ENCODE measurements at places on chromosomes 3 and 15. TPM values are rescaled to one million over a fixed set of nuclear protein-coding genes. Genes with fewer than 3 reads are reported as not detected.

The C3orf20 gene
- total RNA-seq, result 0.31 TPM

The CPNE4 gene
- 1.9 TPM for total RNA-seq

The GPR149 gene
- not detected for total RNA-seq

The RTP1 gene
- not detected for total RNA-seq

GRCh38 chr3:134374105-134374790 lies at the start of gene AMOTL2:
Gene AMOTL2, minus strand, starts transcription at chr3:134374447. Its CDS starts 3,014 bp downstream, at chr3:134371433.
- DNase-seq, result peak; percentile 91

DNA sequence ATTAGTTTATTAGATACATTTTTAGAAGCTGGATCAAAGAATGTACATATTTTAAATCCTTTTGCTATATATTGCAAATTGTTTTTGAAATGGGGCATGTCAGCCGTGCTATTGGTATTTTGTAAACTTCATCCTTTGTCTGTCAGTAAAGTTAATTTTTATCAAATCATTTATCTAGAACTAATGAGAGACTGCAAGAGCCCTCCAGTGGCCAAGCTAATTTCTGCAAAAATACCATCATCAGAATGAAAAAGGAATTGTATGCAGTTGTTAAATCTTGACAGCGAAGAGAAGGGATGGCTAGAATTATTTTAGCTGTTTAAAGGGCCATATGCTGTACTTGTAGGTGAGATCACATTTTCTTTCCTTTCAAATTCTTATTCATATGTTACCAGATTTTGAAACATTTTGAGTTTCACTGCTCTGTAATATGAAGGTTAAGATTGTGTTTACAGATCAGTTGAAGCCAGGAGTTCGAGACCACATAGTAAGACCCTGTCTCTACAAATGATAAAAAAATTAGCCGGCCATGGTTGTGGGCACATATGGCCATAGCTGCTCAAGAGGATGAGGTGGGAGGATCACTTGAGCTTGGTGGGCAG lies 8.1 kb upstream of the CLDN11 start:
- DNase-seq, result no peak

DNA sequence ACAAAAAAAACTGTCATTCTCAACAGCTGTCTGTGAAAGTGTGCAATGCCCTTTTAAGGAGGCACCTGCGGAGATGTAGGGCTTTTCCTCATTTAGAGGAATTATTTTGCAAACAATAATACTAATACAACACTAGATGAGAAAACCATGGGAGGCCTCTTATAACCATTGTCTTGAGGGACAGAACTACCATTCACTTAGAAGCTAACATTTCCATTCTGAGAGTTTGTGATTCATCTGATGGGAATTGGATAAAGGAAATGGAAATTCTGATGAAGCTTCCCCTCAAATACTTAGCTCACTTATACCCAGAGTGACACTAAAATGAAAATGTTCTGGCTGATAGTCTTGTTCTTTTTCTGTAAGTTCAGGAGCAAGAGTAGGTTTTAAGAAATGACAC lies 147.7 kb downstream of the CADPS start:
- DNase-seq, result no peak

DNA sequence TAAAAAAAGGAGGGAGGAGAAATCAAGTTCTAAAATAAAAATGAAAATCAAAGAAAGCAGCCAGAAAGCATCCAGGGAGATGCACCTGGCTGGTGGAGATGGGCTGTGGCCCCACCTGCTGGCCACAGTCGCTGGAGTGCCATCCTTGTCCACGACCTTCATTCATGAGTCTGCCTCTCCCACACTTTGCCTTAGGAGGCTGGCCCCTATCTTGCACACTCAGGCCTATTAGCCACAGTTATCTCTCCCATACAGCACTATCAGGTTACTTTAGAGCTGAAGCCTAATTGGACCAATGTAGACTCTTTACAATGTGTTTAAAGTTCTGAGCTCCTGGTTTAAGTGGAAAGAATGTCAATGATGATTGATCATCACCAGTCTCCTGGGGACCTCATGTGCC lies 392.0 kb upstream of the RORA start:
- no peak for DNase-seq

The SLCO3A1 gene
- 42.3 TPM for total RNA-seq

GRCh38 chr3:46405301-46406019 lies 1.4 kb downstream of the CCR5AS start:
- no peak for DNase-seq

The TICRR gene
- 0.47 TPM for total RNA-seq

The CHRD gene
- 16.8 TPM for total RNA-seq

DNA sequence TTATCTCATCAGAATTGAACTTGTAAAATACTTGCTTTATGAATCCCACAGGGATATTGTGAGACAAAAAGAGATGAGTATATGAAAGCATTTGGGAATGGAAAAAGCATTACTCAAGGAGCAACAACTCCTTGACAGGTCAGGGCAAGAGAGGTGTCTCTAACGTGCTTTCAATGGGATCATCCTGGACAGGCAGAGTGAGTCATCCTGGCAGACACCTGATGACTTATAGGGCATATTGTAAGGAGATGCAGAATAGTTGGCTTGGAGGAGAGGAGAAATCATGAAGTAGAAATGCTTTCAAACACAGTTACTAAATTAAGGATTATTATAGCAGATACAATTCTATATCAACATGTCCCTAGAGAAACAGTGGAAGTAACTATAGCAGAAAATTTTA lies 71.9 kb upstream of the THSD4 start:
- no peak for DNase-seq

GRCh38 chr3:183158551-183159006 lies 4.0 kb downstream of the LAMP3 start:
- DNase-seq, result no peak

- no peak for DNase-seq
Measured at GRCh38 chr3:188169830-188170455, 16.0 kb downstream of the LPP start.

GRCh38 chr3:163936543-163936942 lies 1141.8 kb downstream of the SI start:
- no peak for DNase-seq

DNA sequence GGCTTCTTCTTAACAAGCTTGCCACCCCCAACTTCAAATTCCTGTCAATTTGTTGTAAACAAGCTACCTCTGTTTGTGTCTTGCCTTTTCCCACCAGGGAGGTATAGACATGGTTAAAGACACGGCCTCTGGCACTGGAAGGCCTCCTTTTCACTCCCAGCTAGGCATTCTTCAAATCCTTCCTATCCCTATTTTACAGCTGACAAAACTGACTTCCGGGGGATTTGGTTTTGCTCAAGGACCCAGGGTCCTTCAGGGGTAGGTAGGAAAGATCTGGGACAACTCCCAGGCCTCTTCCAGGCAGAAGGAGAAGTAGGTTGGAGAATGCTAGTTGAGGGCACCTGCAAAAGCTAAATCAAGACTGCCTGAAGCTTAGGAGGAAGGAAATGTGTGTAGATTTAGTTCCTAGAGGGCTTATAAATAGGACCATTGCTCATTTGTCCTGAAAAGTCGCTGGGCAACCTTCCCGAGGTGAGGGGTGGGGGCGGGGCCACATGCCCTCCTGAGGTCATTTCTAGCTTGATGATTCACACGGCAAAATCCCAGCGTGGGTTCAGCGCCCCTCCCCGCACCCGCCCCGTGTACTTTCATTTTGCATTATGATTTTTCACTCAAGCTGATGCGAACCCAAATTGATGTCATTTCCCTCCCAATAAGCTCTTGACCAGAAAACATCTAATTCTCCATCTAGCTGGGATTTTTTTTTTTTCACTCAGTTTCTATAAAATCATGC lies 365.5 kb downstream of the SHQ1 start:
- peak; percentile 83 for DNase-seq

GRCh38 chr15:77508541-77509243 lies 88.0 kb downstream of the HMG20A start:
- DNase-seq, result no peak

The PYGO1 gene
- 10.7 TPM for total RNA-seq

- no peak for DNase-seq
Measured at GRCh38 chr3:170714562-170715535, 129.0 kb upstream of the SLC7A14 start.

The ARL13B gene
- 8.9 TPM for total RNA-seq

- DNase-seq, result no peak
Measured at GRCh38 chr15:78312536-78312935, 13.1 kb upstream of the SKIC8 start.

DNA sequence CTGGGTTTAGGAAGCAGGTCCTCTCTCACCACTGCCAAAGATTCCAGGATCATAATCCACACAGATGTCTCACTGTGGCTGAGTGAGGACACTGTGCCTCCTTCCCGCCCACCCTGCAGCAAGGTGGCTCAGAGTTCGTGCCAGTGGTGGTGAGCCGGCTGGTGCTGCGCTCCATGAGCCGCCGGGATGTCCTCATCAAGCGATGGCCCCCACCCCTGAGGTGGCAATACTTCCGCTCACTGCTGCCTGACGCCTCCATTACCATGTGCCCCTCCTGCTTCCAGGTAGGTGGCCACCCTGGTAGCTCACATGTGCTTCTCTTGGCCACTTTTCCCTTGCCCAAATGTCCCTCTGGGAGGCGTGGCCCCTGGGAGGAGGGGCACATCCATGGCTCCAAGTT lies 9.0 kb upstream of the RHO start:
- no peak for DNase-seq

DNA sequence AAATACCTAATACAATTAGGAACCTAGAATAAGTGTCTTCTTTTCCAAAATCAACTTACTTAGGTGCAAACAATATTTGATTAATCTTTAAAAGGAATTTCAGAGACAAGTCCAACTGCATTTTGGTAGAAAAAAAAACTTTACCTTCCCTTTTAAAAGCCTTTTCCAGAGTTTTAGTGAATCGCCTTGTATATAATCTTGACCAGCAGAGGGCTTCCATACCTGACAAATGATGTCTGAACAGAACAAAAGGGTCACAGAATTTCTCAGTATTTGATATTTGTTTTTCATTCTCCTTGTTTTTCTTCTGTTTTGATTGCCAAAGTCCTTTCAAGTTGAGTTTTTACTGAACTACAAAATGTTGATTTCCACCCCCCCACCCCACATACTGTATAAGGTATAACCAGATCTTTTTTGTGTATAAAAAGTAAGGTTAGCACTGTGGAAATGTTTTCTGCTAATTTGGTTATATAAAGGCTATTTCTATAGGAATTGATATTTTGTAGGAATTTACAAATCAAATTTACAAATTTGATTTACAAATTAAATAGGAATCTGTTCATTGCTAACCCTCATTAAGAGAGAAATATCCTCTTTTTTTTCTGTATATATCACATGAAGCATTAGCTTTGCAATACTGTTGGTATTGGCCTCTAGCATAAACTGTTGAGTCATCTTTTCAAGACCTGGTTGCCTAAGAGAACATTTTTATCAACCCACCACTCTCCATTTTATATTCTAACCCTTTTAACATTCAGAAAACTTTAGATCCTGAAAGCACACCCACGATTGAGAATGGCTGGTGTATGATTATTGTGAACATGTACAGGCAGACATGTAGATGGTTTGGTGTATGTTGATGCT lies 464.1 kb upstream of the RARB start:
- no peak for DNase-seq

DNA sequence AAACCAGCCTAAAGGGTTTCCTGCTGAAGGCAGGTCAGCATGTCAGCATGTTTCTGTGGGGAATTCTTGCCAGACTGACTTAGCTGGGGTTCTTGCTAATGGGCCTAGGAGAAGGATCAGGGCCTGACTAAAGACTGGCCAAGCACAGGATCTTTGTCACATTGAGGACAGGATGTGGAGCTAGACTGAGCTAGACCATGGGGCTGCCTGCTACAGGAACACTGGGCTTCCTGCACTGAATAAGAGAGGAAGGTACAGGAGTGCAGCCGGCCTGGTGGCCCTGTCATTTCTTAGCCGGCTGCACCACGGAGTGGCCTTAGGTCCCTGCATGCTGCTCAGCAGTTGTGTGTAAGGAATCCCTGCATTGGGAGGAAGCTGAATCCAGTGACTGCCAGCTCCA lies 68.2 kb downstream of the GABRG3 start:
- no peak for DNase-seq

The IL5RA gene
- not detected for total RNA-seq

The CDC25A gene
- total RNA-seq, result 2.1 TPM

- DNase-seq, result peak; percentile 57
Measured at GRCh38 chr3:44584646-44585501, at the start of gene ZNF660. Gene ZNF660, plus strand, starts transcription at chr3:44584964. Its CDS starts 9,230 bp downstream, at chr3:44594194.

The CDHR4 gene
- total RNA-seq, result 0.62 TPM

DNA sequence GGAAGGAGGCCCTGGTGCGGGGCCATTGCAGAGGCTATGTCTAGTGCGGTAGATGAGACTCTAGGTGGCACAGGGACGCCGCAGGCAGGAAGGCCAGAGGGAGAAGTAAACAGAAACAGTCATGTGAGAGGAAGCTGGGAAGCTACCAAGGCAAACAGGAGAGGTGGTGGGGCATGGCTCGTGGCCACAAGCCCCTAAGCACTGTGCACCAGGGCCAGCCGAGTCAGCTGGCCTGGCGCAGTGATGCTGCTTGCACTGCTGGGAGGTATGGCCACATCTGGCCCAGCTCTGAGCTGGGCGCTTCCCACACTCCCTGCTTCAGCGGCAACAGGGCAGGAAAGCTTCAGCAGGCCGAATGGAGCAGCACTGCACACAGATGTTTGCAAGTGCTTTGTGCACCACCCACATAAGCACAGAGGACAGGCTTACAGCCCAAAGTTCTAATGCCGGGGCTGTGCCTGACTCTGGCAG lies 76.6 kb downstream of the SRGAP3 start:
- DNase-seq, result peak; percentile 67

DNA sequence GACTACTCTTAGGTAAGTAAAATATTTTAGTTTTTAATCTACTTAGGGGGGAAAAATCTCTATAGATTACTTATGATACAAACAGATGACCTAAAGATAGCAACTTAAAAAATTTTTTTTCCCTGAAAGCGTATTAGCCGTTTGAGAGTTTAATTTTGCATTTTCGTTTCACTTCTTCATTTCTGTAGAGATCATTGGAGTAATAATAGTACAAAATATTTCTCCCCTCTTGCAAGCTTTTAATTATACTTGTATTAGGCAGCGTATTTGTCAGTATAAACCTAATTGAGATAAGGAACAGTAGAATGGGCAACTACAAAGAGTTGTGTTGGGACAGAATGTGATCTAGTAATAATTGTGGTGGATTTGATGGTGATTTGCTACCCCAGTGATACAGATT lies 10.3 kb downstream of the SKIL start:
- DNase-seq, result no peak

The RASL12 gene
- total RNA-seq, result 32.8 TPM

GRCh38 chr15:33396475-33396874 lies 85.7 kb downstream of the RYR3 start:
- DNase-seq, result no peak

The ROBO2 gene
- total RNA-seq, result 0.39 TPM

DNA sequence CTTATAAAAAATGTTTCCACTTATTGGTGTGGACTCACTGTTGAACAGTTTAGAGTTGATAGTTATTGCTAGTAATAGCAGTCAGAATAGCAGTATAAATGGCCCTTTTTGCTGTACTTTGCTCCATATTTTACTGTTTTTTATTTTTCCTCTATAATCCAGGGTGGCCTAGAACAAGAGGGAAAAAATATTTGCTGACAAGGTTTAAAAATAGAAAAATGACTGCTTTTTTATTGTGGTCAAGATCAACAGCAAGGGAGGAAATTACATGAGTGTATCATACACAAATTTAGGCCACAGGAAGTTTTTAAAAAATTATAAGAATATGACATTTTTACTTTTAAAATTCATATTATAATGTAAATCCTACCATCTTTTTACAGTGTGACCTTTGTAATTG lies 269.1 kb downstream of the WDR72 start:
- no peak for DNase-seq

GRCh38 chr3:147341727-147342126 lies 64.6 kb downstream of the ZIC4 start:
- DNase-seq, result no peak

GRCh38 chr3:53250881-53251605 lies 4.8 kb downstream of the TKT start:
- no peak for DNase-seq

- no peak for DNase-seq
Measured at GRCh38 chr15:77530576-77530975, 102.1 kb downstream of the LINGO1 start.

GRCh38 chr15:58431221-58432149 lies at the start of gene LIPC:
Gene LIPC, plus strand, starts transcription at chr15:58431991. Its CDS starts 42 bp downstream, at chr15:58432033.
- DNase-seq, result no peak
